Fibroblast of the conjunctiva (primary cell): ENCODE measurements at places on chromosomes 3 and 15.
A peak's percentile ranks its signal among the peaks of the same experiment; 100 is the strongest.

- DNase-seq: no peak
Measured at GRCh38 chr3:126685021-126685420, 19.0 kb upstream of the CHCHD6 start.

- DNase-seq: no peak
Measured at GRCh38 chr3:178676942-178677790, 140.9 kb downstream of the KCNMB2 start.

DNA sequence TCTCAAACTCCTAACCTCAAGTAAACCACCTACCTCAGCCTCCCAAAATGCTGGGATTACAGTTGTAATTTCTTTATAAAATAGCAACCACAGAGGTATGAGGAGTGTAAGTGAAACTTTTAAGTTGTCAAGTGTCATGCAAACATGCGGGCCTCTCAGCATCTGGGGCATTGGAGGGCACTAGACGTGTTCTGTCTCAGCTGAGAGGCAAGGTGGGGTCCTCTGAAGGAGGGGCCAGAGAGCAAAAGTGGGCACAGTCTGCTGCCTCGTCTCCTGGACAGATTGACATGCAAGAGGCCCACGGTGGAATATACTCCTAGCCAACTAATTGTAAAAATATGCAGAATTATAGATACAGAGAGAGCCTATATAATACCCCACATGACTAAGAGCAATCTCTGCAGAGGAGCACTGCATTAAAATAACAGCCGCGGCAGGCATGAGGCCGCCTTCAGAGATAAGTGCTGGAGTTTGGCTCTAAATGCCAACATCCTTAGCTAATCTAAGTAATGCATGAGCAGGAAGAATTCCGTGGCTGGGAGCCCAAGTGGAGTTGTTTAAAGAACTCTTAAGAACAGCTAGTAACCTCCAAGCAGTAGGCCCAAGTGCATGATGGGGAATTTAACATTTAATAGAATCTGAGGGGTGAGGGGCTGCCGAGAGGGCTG lies 87.8 kb upstream of the RNU6-1 start:
- peak; percentile 79 for DNase-seq

DNA sequence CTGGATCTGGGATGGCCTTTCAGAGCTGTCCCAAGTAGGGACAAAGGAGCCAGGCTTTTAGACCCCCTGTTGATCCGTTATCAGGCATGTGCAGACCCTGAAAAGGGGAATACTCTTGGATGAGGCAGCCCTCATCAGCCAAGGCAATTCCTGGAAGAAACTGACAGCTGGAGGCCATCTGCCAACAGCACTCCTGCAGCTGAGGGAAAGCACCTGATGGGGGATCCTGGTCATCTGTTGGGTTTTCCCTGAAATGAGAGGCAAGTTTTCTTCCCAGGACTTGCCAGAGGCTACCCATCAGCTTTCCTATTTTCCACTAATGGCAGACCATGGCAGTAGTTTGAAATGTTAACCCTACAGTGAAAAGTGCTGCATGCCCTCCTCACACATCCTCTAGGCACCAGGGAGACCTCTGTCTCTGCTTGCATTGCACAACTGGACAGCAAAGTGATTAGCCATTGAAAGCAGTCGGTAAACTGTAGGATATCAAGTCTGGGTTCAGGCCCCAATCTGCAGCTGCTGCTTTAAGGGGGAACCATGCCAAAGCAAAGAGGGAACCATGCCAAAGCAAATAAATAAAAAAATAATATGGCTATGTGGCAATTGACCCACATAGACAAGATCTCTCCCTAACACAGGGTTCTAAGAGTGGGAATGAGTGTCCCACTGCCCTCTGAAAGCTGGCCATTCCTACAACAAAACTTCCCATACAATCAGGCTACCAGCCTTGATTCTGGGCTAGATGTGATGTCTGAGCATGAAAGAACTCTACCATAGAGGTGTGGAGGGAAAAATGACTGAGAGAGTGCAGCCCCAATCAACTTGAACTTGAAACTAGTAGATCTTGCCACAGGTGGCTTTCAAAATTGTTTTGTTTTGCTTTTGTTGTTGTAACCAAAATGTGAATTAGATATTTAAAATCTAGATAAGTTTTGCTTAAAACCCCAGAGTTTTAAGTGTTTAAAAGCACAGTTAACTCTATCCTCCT lies 232.0 kb upstream of the STT3B start:
- DNase-seq: no peak
